ENCODE measurements at places on chromosomes 11 and 22.
A peak's percentile ranks its signal among the peaks of the same experiment; 100 is the strongest.

- DNase-seq, result peak; percentile 61
These were observed 38.3 kb downstream of the NCAM1 start for GRCh38 chr11:112999520-112999919.

GRCh38 chr22:47088480-47089158 lies 326.2 kb downstream of the TBC1D22A start:
- no peak for DNase-seq

GRCh38 chr22:50177537-50178470 lies 7.3 kb downstream of the PANX2 start:
- DNase-seq, result no peak

GRCh38 chr11:36357831-36358230 lies 61.7 kb downstream of the PRR5L start:
- no peak for DNase-seq

DNA sequence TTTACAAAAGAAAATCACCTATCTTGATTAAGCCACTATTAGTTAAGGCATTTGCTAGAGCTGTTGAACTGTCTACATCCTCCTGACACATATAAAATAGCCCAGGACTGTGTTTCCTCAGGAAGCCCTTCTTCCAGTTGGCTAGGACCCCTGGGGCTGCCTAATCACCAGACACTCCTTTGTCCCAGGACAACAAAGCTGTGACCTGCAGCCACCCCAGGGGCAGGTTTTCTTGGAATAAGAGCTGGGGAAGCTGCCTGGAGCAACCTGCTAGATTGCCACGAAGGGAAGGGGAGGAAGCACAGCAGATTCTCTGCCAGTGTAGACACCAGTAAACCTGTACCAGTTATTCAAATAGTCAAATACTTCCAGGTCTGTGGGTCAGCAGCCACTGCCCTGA lies 17.6 kb downstream of the CHST1 start:
- no peak for DNase-seq

- DNase-seq, result no peak
These were observed 206.4 kb downstream of the DBX1 start for GRCh38 chr11:19953909-19954308.

DNA sequence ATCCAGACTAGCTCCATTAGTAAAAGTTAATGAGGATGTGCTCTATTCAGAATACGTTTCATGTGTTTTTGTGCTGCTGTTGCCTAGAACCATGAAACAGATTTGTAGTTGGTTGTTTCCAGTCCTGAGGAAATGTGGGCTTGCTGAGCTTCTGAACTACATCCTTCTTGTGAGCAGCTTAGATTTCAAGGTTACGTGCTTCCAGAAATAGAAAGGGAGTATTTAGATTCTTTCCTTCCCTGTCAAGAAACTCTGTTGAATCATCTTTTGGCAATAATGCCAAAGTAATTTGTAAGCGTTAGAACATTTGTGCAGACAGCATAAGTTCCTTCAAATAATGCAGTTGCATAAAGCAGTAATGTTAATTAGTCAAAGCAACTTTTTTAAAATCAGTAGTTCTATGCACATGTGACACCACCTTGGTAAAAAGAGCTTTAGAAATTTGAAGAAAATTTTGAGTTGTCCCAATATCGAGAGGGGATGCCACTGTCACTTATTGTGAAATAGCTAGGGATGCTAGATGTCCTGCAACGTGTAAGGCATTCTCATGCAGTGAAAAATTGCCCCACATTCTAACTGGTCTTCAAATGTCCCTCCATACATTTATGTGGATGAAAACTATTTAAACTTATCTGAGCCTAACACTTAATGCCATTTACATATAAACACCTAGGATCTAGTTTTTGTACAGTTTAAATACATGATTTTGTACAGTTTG lies 169.6 kb downstream of the ETS1 start:
- DNase-seq, result no peak

DNA sequence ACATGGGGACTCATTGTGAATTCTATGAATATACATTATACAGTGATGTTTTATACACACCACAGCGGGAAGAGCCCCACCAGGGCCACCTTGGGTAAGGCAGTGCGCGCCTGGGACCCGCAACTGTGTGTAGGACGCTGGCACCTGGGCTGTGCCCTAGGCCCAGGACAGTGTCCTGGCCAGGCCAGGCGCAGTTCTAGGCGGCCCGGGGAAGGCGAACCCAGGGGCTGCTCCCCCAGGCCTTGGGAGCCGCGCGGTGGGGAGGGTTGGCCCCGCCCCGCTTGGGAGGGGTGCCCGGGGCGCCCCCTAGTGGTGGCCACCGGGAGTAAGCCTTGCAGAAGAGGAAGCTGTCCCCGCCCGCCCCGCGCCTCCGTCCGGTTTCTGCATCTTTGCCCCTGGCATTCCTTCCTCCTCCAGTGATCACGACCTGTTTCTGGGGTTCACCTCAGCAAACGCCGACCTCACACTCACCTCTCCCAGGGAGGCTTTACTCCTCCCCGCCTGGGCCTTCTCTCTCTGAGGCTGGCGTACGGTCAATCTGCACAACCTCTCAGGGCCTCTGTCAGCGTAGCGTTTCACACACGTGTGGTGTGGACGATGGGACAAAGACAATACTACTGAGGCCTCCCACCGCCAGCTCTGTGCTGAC lies 9.5 kb upstream of the EHD1 start:
- DNase-seq, result no peak

DNA sequence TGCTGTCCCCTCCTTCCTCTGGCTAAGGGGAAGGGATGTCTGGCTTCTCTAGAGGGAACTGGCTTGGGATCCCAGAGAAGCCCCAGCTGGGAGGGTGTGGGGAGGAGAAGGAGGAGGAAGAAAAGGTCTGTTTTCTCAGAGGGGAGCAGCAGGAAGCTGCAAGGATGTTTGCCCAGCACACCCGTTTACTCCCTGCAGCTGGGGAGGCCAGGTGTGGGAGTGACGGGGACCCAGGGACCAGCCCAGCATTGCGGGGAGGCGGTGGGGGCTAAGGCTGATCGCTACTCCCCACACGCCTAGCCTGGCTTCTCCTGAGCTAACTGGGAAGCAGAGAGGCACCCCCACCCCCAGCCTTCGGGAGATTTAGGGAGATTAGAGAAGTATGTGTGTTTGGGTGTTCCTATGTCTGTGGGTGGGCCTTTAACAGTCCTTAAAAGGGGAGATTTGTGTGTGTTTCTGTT lies 3.9 kb downstream of the CREB3L1 start:
- no peak for DNase-seq

DNA sequence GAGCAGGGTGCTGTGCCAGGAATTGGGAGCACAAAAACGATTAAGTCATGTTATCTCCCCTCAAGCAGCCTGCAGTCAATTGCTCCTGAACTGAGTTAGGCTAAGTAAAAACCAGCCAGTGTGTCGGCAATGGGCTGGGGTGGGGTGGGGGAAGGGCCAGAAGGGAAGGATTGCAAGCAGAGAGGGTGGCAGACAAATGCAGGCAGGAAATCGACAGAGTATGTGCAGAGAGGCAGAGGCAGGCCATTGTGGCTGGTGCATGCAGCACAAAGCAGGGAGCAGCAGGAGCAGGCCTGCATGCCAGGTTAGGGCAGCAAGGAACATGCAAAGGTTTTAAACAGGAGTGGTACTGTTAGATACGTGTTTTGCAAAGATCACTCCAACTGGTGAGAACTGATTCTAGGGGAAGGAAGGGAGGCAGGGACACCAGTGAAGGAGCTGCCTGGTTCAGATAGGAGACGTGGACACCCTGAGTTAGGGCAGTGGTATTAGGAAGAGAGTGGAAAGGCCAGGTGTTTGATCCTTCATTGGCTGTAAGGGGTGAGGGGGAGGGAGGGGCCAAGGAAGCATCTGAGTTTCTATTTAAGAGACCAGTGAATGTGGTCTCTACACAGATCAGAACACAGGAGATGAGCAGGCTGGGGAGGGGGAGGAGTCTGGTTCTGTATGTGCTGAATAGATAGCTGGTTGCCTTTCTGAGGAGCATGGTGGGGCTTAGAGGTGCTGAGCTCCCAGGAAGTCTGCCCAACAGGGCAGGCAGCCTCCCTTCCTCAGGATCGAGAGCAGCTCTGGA lies 70.8 kb upstream of the PHOX2A start:
- no peak for DNase-seq

GRCh38 chr11:102850973-102851745 lies 7.8 kb upstream of the MMP3 start:
- DNase-seq, result no peak

- peak; percentile 22 for DNase-seq
These were observed 30.1 kb downstream of the IGHMBP2 start for GRCh38 chr11:68933605-68934320.

DNA sequence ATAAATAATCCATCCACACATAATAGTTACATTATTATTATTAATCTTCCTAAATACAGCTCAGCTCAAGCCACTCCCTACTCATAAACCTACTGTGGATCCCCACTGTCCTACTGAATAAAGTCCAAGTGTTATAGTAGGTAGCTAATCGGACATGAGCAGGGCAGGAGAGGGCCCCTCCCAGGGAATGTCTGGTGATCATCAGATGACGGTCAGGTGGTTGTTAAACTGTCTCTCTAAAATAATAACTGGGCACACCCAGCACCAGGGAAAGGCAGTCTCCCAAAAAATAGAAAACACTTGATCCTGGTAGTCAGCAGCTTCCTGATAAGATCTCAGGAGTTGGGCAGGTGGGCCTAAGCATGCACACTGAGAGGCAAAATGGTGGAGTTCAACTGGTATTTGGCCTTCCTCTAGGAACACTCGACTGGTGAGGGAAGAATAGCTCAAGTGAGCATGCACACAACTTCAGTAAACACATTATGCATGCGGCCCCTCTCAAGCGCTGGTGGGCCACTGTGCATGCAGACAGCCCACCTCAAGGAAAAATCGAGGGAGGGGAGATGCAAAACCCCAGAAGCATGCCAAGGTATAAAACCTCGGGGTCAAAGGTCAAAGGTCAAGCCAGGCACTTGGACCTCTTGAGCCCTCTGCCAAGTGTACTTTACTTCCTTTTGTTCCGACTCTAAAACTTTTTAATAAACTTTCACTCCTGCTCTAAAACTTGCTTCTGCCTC lies 65.0 kb downstream of the LRRC32 start:
- no peak for DNase-seq
